SK-N-SH (cell line): ENCODE measurements at places on chromosomes 11 and 22. TPM values are rescaled to one million over a fixed set of nuclear protein-coding genes. Genes with fewer than 3 reads are reported as not detected.

GRCh38 chr11:57490456-57491248, 24.9 kb downstream of the SLC43A1 start:
- no peak for DNase-seq

DNA sequence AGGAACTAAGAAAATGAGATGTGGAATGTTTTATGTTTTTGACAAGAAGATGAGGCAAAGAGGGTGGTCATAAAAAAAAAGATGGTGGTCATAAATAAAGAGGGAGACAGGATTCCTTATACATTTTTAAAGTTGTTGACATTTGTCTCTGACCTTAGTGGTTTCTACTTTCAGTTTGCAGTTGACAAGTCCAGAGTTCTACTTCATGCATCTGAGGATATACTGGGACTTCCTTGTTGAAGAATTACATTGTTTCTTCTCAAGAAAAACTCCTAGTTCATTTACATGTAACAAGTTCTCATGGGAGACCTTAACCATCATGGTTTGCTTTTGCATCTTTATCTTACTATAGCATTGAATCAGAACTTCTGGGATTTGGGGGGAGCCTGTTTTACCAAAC, 1.2 kb downstream of the OR6X1 start:
- no peak for DNase-seq

- peak; percentile 68 for DNase-seq
Observed at GRCh38 chr22:46055911-46056545, 79.1 kb upstream of the WNT7B start.

DNA sequence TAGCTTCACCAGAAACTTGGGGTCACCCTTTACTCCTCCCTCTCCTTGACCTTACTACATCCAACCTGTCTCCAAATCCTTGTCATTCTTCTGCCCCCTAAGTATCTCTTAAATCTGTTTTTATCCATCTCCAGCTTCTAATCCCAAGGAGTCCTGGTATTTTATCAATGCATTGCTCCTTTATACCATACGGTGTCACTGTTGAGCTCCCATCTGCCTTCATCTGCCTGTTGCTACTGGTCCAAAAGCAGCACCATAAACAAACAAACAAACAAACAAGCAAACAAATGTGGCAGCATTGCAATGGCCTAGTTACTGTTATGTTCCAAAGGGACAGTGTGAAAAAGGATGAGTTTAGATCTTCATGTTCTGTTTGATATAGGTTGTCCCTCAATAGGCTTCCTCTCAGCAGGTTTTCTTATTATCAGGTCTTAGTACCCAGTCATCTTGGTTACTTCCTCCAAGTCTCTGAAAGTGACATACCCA, 34.2 kb downstream of the DNHD1 start:
- DNase-seq: peak; percentile 61

DNA sequence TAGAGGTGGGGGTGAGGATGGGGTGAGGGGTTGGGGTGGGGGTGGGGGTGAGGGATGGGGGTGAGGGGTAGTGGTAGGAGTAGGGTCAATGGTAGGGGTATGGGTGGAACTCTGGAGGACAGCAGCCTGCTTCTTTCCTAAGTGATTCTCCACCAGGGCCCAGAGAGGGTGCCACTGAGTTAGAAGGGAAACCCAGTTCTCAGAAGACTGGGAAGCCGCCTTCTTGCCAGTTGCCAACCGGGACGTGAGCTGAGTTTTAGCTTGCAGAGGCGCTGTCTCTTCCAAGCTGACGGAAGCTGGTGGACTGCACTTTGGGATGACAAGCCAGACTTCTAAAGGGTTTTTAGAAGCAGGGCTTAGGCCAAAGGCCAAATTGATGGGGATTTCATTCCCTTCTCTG, 104.4 kb downstream of the NAT10 start:
- DNase-seq: no peak

- DNase-seq: no peak
Observed at GRCh38 chr11:91104237-91104636, 881.4 kb upstream of the CHORDC1 start.

The CRYBB1 gene
- 0.05 TPM in 1 of 2 replicates, not detected in the other for polyA plus RNA-seq

The MFNG gene
- polyA plus RNA-seq: 0.18 and 0.34 TPM in 2 replicates

The PTPN5 gene
- polyA plus RNA-seq: not detected in 2 replicates

The LGALS12 gene
- not detected in 2 replicates for polyA plus RNA-seq
